ENCODE measurements at places on chromosomes 3 and 15.

GRCh38 chr3:176794406-176794805, 402.9 kb downstream of the TBL1XR1 start:
- DNase-seq: no peak

DNA sequence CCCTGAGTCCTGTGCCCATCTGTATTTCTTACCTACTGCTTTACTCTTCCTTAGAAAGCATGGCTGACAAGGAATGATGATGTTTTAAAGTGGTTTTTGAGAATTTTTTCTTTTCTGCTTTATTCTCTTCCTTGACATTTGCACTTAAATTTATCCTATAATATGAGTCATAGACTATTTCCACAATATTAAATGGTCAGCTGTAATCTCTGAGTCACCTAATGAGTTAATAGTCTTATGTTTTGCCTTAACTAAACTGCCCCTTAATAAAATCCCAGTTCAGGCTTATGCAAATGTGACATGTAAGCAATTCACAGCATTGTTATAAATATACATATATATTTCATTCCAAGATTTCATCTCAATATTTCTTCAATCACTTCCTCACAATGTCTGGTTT, 23.8 kb downstream of the MEIS2 start:
- DNase-seq: no peak

DNA sequence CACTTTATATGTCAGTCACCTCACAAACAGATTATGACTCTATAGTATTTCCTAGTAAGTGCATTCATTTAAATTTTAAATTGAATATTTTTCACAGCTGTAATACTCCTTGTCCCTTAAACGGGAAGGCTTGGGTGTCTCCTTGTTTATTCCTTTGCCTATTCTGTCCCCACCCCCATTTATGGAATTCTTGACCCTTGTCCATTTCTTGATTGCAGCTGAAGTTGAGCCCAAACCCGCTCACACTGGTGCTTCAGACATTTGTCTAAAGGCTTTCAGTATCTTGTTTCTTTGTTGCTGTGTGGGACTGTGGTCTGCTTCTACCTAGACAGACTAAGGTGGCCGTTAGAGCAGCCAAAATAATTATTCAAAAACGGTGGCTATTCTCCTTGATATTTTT, 449.7 kb downstream of the FOXP1 start:
- DNase-seq: no peak

DNA sequence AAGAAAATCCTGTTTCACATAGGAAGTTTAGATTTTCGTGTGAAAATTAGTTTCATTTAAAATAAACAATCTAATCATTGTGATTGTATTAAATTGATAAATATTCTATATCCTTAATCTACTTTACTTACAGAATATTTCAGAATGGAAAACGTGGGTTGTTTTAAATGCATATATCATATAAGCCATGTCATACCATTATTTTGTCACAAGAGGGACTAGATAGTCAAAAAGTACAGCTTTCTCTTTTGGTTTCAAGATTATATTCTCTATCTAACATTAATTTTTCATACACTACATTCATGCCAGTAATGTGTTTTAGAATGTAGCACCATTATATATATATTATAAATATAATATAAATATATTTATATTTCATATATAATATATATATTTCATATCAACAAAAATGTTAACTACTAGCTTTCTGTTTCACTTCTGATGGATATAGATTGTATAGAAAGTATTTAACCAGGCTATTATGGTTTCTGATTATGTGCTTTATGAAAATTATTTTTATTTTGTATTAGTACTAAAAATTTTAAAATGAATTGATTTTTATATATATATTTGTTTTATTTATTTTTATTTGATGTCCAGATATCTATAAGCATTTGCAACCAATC, 45.3 kb downstream of the OSTN start:
- DNase-seq: no peak

DNA sequence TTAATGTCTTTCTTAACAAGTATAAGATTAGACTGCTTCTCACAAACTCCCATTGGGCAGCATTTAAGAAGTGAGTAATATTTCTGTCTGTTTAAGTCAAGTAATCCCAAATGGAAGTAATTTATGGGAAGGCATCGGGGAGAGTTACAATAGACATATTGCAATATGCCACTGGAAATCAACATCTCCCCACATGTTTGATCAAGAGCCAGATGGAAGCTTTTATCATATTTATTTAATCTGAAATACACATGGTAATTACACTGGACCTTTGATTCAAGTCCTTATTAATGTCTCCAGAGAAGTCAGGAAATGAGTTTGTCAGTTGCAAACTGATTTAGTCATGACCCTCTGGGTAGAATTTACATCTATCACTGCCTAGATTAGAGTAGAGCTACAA, 943.8 kb downstream of the VGLL3 start:
- no peak for DNase-seq

DNA sequence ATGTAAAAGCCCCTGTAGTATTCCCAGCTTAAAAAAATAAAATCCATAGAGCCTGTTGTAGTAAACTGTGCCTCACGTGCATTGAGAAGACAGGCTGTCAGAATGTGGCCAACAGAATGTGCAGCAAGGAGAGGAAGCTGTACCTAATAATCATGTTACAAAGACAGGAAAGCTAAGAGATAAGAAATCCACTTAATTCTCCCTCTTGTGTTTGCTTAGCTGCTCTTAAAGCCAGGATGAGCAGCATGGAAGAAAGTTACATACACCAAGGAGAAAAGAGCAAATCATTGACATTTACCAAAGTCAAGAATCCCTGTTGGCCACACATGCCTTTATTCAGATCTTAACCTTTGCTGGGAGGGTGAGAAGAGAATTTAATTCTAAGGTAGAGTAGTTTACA, 85.9 kb downstream of the TNIK start:
- DNase-seq: no peak

DNA sequence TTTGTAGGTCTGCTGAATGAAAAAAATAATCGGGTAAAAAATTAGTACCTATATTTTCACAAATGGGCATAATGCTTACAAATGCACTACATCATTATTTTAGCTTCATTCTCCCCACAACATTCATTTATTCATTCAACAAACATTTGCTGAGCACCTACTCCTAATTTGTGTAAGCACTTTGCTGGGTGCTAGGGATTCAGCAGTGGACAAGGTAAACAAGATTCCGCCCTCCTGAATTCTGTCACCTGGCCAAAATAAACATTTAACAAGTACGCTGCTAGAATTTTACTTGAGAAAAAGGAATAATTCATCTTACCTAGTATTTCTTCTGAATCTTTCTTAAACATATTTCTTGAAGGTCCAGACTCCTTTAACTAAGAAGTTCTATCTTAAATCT, 72.1 kb downstream of the TIGIT start:
- DNase-seq: no peak

GRCh38 chr3:82048711-82049110, 287.3 kb upstream of the GBE1 start:
- DNase-seq: no peak

- DNase-seq: no peak
Measured at GRCh38 chr15:65416845-65417416, 5.8 kb downstream of the IGDCC4 start.

GRCh38 chr3:112030901-112031300, 3.6 kb upstream of the TMPRSS7 start:
- DNase-seq: no peak

GRCh38 chr3:196504556-196504955, 988 bp upstream of the RNF168 start:
- DNase-seq: no peak

GRCh38 chr15:65569728-65570127, 39.5 kb downstream of the HACD3 start:
- no peak for DNase-seq

DNA sequence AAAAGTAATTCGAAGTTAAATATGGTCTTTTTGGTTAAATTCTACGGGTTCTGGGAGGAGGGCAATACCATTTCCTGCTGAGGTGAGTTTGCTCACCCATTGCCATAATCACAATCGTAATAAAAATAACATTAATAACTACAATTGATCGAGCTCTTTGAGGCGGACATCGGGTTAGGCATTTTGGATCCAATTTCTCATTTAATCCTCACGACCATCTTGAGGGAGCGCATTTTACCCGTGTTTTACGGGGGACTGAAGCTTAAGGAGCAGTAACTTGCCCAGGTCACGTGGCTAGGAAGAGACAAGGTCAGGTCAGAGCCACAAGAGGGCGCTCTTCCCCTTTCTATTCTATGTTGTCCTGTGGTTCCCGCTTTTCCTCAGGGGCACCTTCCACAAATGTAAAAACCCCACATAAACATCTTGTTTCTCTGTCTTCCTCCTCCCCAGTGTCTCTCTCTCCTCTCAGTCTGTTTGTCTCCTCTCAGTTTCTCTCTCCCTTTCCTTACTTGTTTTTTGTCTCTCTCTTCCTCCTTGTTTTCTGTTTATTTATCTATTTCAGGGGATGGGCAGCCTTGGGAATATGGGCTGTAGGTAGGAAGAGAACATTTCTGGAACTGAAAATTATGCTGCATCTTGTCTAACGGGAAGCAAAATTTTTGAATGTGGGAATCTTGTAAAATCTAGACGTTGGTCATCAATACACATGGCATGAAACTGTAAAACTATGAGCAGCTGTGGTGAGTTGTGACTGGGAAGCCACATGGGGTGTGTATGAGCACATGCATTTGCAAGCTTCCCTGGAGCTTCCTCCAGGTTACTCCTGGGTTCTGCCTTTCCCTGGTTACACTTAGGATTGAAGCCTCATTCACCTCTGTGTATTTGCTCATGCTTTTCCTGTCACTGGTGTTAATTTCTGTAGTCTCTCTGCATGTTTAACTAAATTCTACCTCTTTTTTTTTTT, 71.0 kb downstream of the SQOR start:
- peak; percentile 62 for DNase-seq

GRCh38 chr3:149152420-149152819, 23.0 kb downstream of the HPS3 start:
- DNase-seq: no peak

DNA sequence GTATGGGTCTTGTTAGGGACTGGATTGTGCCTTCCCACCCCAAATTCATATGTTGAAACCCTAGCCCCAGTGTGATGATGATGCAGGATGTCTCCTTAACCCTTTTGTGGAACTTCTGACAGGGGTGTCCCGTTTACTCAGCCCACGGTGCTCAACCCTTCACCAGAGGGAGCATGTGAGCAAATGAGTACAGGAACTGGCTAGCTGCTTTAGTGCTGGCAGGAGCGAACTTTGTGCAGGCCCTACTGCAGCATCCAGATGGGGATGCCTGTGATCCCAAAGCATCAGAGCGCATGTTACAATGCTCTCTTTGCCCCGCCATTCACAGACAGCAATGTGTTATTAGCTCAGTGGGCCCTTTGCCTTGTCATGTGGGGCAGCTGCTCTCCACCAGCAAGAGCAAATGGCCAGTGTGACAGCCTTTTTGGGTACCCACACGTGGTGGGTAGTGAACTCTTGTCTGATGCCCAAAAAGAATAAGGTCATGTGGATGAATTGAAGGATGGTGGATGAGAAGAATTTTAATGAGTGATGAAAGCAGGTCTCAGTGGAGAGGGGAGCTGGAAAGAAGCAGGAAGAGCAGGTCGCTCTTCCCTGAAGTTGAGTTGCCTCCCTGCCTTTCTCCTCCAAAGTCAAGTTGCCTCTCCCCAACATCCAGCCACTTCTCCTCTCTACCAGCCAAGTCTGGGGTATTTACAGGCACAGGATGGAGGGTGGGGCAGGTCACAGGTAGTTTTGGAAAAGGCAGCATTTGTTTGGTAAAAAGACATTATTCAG, 63.3 kb upstream of the STRIT1 start:
- no peak for DNase-seq

GRCh38 chr3:157585386-157585785, 82.2 kb upstream of the VEPH1 start:
- DNase-seq: no peak

DNA sequence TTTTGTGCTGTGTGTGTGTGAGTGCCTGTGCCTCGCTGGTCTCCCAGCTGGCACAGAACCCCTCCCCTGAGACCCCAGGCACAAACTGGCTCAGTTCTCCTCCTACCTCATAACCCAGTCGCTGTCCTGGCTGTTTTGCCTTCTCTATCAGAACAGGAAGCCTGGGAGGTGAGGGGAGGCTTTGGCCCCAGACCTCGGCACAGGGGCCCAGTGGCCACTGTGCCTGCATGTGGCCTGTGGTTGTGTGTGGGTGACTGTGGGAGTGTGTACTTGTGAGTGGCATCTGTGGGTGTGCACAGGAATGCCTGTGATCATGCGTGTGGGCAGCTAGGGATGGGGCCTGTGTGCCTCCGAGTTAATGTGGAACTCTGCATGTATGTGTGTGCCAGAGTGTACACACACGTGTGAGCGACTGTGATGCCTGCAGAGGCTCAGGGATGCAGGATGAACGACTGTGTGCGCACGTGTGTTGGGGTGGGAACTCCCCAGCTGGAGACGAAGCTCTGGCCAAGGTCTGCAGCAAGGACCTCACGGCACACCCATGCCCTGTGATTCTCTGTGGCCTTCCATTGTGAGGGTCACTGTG, 32.3 kb downstream of the PSTPIP1 start:
- DNase-seq: peak; percentile 16

DNA sequence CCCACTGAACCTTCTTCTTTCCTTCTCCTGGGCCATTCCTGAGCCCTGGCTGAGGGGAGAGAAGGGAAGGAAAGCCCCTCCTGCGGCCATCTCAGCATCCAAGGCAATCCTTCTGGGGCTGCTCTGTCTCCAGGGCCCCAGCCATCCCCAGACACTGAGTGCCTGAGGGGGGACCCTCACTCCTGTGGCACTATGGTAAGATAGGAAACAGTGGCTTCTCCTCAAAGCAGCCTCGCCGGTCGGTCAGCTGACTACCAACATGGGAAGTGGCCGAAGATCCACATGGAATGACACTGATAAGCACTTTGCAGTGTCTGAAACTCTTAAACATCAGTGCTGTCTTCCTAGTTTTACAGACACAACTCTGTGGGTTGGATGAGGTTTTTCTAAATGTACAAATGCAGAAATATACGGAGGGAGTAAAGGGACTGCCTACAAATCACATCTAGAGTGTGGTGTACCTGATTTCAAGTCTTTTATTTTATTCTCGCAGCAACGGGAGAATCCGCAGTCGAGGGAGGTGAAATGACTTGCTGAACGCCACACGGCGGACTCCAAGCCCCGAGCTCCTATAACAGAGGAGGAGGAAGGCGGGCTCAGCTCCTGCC, 973 bp upstream of the ITPKA start:
- no peak for DNase-seq

DNA sequence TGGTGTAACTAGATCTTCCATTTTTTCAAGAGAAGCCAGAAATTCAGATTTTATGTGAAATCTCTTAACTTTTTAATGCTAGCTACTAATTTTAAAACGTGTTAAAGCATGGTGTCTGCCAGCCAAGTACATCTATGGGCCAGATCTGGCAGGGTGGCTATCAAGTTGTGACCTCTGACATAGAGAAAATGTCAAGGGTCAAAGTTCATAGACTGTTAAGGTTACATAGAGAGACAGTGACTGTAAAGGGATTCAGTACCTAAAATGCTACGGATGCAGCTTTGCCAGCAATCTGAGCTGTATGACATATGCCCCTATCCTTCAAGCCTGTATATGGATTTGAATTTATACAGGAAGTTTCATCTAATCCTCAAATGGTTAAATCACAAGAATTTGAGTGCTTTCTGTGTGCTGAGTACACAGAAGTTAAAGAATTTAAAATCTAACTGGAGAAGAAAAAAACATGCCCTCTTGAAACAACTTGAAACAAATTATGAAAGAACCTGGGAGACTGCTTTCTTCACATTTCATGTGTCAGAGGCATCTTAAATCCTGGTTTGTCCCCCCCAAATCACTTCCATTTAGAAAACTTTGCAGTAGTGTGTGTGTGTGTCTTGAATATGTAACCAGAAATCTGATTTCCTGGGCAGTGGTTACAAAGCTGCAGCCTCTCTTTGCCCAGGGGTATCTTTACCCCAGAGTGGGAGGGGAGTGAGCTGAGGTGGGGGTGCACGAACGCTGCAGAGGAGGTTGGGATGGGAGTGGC, 895 bp upstream of the ARHGAP31 start:
- DNase-seq: no peak

All from omental fat pad (tissue), 4 donors.